Neural crest cell (in vitro differentiated cells): ENCODE measurements at places on chromosomes 6 and 20.

DNA sequence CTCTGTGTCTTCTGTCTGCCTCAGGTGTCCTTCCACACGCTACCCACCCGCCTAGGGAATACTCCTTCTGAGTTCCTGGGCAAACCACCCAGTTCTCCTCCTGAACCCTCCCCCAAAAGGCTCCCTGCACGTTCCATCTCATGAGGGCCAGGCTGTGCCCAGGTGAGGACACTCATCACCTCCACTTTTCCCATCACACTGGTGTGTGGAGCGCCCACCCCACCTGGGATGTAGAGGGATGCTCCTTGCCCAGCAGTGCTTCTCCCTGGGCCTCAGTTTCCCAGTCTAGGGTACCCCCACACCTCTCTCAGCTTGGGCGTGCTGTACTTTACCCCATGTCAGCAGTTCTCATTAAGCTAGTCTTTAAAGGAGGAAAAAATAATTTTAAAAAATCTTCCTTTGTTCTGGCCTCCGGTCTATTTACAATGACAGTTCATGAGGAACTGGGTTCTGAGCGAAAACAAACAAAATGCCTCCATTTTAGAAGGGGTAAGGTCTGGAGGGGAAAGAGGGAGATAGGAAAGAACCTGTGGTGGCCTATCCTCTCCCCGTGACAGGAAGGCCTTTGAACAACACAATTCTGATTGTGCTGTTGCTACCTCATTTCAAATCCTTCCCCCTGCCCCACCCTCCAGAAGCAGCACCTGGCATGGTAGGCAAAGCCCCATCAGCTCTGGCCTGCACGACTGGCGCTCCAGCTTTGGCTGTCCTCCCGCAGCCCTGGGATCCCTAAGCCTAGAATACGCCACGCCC, 1.7 kb upstream of the C20orf203 start:
- no peak for DNase-seq

DNA sequence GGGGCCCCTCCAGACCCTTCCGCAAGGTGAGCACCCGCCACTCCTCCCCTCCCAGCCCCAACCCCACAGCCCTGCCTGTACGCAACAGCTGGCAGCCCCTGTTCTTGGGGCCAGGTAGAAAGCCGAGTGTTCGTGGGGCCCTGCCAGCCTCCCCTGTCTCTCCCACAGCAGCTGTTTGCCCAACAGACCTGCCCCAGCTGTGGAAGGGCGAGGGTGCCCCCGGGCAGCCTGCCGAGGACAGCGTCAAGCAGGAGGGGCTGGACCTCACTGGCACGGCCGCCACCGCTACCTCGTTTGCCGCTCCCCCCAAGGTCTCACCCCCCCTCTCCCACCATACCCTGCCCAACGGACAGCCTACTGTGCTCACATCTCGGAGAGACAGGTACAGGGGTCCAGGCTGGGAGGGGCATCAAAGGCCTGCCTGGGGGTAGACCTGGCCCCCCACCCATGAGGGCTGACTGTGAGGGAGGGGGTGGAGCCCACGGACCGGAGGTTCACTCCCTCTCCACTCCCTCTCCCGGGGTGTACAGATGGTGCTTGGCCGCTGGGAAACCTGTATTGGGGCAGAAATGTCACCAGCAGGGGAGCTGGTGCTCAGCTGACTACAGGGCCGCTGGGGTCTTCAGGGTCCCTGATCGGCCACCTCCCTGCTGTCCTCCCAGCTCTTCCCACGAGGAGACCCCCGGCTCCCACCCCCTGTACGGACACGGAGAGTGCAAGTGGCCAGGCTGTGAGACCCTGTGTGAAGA, 41.1 kb downstream of the FOXP4 start:
- no peak for DNase-seq

DNA sequence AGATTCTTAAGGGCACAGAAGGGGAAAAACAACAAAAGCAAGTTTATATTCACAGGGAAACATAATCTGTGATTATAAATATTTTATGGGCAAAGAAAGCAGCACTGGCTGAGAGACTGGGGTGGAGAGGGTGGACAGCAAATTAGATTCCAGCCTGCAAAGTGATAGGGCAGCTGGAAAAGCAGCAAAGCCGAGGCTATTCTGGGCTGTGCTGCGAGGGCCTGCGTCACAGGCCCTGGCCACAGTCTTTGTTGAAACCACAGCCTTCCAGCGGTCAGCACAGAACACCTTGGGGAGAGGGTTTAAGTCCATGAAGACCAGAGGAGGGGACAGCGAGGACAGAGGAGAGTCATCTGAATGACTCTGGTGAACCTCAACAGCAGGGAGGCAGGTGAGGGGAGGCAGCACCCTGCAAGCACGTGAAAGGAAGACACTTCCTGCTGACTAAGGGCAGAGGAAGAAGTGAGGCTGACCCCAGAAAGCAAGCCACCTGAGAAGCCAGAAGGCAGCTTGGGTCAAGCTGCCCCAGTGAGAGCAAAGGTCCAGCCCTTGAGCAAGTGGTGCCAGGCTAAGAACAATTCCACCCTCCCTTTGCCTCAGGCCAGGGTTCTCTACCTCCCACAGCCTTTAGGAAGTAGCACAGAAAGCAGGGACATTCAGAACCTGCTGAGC, 17.1 kb downstream of the MRPL14 start:
- DNase-seq = no peak

GRCh38 chr6:40695750-40696415, 108.7 kb upstream of the LRFN2 start:
- DNase-seq = no peak

DNA sequence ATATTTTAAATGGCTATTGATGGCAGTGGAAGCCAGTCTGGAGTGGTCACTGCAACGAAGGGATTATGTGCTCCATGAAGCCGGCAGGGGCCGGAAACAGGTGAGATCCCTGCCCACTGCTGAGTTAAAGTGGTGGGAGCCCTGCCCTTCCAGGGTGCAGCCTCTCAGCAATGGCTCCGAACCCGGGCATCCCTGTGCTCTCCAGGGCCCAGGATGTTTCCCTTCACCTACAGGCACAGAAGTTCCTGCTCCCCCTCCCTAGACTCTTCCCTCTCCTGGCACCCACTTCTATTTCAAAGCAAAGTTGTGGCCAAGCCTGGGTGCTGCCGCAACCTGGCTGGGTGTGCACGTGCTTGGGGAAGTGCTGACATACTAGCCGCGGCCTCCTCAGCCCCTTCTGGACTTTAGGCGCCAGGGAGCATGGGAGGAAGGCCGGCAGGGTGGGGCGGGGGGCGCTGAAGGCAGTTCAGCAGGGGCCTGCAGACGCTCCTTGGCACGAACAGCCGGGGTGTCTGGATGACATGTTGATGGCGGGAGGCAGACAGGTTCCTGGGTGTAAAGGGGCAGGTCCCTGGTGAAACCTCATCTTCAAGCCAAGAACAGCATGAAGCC, 452.3 kb downstream of the HTR1B start:
- DNase-seq = no peak

GRCh38 chr6:11853678-11854407, 75.2 kb upstream of the ADTRP start:
- no peak for DNase-seq
